H4 (cell line): ENCODE measurements at places on chromosomes 7 and 10.
A peak's percentile ranks its signal among the peaks of the same experiment; 100 is the strongest.

DNA sequence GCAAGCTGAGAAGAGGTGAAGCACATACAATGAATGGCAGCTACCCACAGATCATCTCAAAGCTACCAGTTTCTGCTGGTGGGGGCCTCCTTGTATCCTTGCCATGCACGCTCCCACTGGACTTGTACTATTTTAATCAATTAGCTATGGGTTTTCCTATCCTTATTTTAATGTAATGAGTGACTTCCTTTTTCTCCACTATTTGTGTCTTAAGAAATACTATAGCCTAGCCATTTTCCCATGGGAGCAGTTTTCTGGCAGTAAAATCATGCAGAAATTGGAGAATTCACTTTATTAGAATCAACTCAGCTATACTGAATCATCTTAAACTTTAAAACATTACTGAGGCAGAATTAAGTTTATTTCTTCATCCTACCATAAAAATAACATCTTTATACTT is 73.5 kb downstream of the CTNNA3 start:
- no peak for DNase-seq

- DNase-seq: peak; percentile 91
Observed at GRCh38 chr10:103800789-103801540, 54.4 kb downstream of the SH3PXD2A start.

GRCh38 chr7:25725451-25725850 is 426.5 kb upstream of the NFE2L3 start:
- DNase-seq: no peak

DNA sequence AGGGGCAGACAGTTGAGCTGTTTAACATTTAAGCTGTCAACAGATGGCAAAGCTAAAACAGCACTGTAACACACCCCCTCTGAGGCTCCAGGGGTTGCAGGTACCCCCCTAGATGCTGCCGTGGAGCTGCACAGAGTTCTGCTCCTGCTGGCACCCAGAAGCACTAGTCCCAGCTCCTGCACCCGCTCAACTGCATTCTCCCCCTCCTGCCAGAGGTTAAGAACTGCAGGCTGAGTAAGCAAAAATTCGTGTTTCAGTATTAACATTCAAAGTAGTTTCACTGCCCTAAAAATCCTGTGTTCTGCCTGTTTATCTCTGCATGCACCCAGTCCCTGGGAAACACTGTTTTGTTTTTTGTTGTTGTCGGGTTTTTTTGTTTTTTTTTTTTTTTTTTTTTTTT is 790.8 kb upstream of the KCND2 start:
- DNase-seq: peak; percentile 59

GRCh38 chr10:44935966-44936295 is 23.7 kb upstream of the RASSF4 start:
- DNase-seq: no peak

DNA sequence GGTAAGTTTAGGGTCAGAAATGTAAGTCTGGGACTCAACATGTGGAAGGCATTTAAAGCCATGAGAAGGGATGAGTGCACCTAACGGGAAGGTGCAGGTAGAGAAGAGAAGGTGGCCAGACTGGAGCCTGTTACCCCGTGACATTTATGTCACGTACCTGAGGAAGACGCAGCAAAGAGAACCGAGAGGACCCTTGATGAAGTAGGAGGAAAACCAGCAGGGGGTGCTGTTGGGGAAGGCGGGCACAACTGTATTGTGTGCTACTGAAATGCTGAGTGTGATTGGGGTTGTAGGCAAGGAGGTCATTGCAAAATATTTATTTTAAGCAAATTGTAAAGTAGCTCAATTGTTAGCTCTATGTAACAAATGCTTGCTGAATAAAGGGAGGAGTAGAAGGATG is 338.2 kb upstream of the PRKCQ start:
- no peak for DNase-seq

DNA sequence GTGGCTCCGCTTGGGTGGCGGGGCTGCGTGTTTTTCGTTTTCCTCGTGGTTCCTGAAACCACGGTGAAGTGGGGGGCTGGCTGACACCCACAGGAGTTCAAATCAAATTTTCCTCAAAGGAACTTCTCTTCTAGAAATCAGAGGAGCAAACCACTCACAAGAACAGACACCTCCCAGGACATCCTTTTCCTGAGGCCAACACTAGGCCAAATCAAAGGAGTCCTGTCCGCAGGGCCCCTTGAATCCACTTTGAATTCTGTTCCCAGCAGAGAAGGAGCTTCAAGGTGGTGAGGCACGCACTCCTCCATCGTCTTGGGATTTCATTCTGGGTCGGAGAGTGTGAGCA is 29.9 kb upstream of the ZNF273 start:
- no peak for DNase-seq

DNA sequence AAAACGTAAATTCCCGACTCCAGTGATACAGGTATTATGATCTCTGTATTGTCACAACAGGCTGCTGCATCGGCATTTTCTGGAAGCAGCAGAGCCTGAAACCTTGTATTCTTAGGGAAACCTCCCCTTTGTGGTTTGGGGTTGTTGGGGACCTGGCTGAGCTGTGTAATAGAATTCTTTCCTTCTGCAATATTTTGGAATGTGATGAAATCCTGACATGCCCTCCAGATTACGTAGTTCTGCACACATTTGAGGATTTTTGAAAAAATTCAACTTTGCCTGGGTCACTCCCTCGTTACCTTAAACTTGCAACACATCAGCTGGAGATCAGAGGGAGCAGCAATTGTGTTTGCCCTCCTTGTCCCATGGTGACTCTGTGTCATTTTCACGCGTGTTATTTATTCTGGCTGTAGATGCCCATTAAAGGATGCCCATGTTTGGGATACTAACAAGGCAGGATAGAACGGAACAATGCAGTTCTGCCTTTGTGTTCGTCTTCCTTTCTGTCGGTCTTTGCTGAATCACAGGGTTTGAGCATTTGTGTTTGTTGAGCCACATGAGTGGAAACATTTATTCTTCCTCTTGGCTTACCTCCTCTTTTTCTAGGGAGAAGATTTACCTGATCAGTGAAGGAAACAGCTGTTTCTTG is 181.7 kb downstream of the TCF7L2 start:
- peak; percentile 83 for DNase-seq

DNA sequence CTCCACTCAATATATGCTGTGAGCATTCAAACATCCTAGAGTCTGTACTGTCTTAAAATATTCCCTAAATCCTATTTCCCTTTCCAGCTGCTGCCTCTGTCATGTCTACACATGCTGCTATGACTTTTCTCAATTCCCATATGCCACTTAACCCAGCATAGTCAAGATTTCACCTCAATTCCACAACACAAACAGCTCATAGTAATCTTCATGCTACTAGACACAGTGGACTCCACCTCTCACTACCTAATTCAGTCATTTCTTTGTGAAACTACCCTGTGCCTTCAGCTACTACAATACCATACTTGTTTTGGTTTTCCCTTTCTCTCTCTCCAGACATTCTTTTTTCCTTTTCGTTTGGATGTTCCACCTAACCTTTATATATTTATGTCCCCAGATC is 45.5 kb downstream of the GSAP start:
- no peak for DNase-seq

DNA sequence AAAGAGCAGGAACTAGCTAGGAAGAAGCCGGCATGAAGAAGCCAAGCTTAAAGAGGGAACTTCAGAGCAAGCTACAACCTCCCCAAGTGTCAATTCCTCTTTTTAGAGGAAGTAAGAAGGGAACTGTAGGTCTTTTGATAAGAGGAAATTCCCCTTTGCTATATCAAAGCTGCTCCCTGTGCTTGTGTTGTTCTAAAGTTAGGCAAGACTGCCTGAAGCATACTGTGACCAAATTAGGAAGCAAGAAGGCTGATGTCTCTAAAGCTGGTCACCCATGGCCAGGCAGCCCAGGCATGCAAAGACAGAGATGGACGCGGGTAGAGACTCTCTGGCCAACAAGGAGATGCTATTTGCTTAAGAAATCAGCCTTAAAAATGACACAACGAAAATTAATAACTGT is 87.9 kb downstream of the RNF216 start:
- DNase-seq: peak; percentile 90

- no peak for DNase-seq
Observed at GRCh38 chr10:24485304-24485703, 238.4 kb downstream of the ARHGAP21 start.

DNA sequence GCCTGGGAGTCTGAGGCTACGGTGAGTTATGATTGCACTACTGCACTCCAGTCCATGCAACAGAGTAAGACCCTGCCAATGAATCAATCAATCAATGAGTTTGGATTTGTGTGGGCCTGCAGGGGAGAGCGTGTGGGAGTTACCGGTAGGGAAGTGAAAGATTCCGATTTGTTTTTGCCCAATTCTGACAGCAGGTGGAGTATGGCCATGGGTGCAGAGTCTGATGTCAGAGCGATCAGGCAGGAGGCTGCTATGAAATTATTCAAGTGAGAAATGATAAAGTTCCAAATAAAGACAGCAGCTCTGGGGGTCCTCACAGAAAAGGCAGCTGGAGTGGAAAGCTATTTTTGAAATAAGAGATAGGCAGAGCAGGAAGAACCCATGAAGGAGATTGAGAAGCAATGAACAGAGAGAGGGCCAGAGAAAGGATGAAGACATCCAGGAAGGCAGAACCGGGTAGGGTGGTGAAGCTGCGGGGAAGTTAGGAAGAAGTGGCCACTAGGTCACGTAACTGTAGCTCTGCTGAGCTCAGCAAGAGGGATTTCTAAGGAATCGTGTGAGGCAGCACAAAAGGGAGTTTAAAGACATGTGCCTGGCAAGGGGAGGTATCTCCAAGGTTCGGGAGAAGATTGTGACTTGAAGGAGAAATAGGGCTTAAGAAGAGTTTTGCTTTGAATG is 93.7 kb upstream of the NMT2 start:
- DNase-seq: no peak

DNA sequence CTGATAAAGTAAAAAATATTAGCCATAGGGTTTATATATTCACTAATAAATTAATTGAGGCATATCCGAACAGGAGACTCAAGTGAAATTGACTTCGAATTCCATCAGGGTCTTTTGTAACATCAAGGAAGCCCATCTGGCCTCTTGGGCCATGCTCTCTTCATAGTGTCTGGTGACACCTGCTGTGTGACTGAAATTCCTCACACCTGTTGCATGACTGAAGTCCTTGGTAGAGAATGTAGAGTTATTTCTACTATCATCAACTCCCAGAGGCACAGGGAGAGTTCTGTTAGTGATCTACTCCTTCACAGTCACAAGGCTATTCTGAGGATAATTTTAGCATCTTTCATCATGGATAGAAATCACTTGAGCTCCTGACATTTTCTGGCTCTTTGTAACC is 138.3 kb upstream of the LSM8 start:
- no peak for DNase-seq

- DNase-seq: peak; percentile 74
Observed at GRCh38 chr10:127694580-127695193, 42.3 kb upstream of the FOXI2 start.

- no peak for DNase-seq
Observed at GRCh38 chr10:72756674-72757385, 64.9 kb downstream of the MCU start.

- no peak for DNase-seq
Observed at GRCh38 chr10:96850113-96850512, 18.0 kb downstream of the LCOR start.

DNA sequence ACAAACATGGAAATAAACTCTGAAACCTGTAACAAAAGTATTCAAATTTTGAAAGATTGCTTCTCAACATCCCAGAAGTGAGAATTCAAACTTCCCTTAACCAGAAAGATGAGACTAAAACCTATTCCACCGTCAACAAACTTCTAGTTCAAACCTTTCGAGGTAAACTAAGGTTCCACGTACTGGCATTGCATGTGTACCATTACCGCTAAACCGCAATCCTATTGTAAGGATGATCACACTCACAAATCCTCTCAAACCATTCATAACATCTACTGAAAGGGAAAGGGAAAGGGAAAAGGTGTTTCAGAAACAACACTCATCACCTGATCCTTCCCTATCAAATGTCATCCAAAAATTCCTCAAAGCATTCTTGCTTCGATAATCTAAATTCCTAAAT is 3.1 kb downstream of the SMURF1 start:
- no peak for DNase-seq

GRCh38 chr7:129778770-129779601 is 167.5 kb downstream of the NRF1 start:
- DNase-seq: no peak

DNA sequence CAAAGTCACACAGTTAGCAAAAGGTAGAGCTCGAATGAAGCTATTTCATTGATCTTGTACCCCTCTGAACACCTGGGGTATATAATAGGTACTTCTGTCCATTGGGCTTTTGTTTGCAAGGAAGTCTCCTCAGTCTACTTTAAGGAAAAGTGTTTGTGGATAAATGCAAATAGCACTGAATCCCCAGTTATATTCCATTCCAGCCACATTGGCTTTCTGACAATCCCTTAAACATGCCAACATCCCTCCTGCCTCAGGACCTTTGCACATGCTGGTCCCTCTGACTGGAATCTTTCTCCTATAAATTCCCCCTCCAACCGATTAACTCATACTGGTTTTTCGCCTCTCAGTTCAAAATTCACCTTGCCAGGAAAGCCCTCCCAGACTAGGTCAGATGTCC is 17.1 kb downstream of the DUSP5 start:
- no peak for DNase-seq

GRCh38 chr7:87498893-87499292 is 23.4 kb upstream of the ABCB4 start:
- no peak for DNase-seq

GRCh38 chr10:71274901-71275796 is 43.9 kb upstream of the SLC29A3 start:
- DNase-seq: no peak

DNA sequence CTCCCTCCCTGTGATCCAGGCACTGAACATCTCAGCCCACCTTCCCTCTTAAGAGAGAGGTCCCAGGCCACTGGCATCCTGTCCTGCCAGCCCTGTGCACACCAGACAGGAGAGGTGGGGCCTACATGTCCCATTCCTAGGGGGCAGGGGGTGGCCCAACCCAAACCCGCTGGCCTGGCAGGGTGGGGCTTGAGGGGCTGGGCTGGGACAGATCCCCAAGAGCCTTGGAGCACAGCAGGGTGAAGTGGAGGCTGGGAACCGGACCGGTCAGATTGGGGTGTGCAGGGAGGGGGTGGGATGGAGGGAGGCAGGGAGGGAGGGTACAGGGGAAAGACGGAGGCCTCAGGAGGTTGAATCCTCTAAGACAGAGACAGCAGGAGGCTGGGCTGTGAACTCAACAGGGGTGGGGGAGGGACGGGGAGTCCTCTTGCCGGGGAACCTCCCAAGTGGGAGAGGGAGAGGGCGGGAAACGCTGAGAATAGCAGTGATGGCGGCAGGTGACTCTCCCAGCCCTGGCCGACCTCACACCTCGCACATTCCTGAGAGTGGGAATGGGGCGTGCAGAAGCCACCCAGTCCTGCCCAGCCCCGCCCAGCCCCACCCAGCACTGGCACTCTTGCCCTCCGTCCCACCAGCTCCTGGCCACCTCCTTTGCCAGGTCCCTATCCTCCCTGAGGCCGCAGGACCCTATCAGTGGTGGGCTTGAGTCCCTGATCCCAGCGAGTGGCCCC is 6.7 kb downstream of the TSC22D4 start:
- DNase-seq: no peak

DNA sequence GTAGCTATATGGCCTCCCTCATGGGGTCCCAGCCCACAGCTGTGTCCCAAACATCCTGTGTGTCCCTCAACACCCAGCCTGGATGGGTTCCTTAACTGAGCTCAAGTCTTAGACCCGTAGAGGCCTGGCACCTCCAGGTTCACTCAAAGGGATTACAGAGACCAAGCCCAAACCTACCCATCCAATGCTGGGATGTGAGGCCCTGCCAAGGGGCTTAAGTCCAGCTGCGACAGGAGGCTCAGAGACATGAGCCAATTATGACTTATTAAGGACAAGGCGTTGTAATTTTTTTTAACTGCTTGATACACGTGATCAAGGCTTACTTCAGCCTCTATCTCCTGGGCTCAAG is 105.6 kb upstream of the RET start:
- DNase-seq: no peak
